ENCODE measurements at places on chromosomes 7 and 10.

GRCh38 chr7:7399707-7400106 is 136.0 kb downstream of the COL28A1 start:
- no peak for DNase-seq

GRCh38 chr7:124783271-124783670 is 17.7 kb upstream of the GPR37 start:
- peak; percentile 79 for DNase-seq

DNA sequence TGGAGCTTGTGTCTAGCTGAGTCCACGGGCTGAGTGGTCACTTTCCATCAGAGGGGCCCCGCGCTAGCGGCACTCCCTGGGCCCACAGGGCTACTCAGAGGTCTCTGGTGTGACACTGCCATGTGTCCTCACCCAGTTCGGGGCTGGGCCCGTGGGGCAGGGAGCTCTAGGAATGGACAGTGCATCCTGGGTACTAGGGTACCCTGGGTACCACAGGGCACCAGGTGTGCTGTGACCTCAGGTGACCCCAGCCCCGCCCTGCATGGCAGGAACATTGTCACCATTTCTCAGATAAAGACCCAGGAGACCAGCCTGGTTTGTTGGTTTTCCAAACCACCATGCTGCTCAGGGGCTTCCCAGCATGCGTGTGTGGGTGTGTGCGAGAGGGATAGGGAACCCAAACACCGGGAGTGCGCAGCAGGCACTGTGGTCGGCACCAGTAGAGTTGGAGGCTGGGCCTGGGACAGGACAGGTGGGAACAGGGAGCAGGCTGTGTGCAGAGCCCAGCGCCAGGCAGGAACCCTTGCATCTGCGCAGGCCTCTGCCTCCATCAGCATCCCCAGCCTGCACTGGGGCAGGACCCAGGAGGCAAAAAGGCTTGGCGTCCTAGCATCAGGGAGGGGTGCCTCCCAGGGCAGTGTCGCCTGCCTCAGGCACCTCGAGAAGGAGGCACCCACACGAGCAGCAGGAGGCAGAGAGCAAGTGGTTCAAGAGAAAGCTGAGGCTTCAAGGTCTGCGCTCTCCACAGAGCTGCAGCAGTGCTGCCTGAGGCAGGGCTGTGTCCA is 19.4 kb upstream of the CSGALNACT2 start:
- no peak for DNase-seq

GRCh38 chr7:55561690-55562089 is 10.6 kb downstream of the VOPP1 start:
- no peak for DNase-seq

DNA sequence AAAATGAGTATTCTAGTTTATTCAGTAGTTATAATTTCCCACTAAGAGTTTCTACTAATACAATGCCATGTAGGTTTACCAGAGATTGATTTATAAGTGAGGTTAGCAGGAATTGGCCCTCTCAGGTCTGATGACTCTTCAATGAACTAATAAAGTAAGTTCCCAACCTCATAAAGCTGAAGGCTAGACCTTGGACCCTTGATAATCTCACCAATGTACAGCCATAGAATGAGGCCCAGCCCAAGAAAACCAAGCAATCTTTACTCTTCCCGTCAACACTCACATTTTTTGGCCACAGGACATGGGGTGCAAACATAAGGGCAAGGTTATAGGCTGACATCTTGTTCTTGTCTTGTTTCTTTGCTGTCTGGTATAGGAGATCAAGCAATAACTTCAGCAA is 33.3 kb downstream of the ARHGAP19 start:
- no peak for DNase-seq

DNA sequence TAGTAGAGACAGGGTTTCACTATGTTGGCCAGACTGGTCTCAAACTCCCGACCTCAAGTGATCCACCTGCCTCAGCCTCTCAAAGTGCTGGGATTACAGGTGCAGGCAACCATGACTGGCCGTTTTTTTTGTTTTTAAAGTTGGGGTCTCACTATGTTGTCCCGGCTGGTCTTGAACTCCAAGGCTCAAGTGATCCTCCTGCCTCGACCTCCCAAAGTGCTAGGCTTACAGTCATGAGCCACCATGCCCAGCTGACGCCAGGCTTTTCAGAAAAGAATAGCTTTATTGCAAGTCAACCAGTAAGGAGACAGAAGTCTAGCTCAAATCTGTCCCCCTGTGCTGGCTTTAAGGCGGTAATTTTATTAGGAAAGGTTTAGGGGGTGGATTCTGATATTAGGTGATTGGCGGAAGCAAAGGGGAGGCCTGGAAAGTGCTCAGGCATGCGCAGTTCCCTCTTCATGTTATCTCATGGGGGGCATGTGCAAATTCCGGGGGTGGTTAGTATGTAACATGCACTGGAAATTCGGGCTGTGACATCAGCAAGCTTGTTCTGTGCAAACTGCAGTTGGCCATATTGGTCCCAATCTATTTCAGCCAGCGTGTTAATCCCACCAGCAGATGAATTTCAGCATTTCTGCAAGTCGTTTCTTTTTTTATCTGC is 42.7 kb downstream of the LIMK1 start:
- no peak for DNase-seq

DNA sequence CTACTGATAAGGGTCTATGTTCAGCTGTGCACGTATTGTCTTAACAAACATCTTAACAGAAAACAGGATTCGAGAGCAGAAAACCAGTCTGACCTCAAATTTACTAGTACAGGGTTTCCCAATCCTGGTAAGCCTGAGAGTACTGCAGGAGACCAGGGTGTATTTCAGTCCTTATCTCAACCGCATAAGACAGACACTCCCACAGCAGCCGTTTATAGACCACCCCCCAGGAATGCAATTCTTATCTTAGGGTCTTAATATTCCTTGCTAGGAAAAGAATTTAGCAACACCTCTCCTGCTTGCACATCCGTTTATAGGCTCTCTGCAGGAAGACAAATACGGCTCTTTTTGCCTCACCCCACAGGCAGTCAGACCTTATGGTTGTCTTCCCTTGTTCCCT is 277.3 kb downstream of the SDK1 start:
- DNase-seq, result no peak

DNA sequence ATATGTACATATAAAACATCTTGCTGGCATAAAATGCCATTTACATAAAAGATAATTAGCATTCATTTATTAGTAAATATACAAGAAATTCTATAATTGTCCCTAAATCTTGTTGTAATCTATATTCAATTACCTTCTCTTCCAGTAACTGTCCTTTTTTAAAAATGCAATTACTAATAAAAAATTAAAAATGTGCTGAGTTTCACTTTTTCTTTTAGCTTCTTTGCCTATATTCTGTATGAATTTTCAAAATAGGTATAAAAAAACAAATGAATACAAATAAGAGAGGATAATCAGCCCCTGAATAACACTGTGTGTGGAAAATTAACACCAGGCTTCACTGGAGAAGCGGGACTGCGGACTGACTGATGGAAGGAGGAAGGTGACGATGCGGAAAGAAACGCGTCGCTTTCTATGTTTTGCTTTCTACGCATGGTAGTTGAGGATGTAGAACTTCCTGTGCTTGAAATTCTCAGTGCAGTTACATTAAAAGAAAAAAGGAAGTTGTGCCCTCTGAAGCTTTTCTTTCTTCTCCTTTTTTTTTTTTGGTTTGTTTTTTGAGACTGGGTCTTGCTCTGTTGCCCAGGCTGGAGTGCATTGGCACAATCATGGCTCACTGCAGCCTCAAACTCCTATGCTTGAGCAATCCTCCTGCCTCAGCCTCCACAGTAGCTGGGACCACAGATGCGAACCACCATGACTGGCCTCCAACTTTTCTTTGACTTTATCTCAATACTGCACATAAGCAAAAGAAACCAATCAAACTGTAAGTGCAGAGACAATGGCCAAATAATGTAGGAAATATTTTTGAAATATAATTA is 7.4 kb upstream of the ZMYND11 start:
- no peak for DNase-seq

DNA sequence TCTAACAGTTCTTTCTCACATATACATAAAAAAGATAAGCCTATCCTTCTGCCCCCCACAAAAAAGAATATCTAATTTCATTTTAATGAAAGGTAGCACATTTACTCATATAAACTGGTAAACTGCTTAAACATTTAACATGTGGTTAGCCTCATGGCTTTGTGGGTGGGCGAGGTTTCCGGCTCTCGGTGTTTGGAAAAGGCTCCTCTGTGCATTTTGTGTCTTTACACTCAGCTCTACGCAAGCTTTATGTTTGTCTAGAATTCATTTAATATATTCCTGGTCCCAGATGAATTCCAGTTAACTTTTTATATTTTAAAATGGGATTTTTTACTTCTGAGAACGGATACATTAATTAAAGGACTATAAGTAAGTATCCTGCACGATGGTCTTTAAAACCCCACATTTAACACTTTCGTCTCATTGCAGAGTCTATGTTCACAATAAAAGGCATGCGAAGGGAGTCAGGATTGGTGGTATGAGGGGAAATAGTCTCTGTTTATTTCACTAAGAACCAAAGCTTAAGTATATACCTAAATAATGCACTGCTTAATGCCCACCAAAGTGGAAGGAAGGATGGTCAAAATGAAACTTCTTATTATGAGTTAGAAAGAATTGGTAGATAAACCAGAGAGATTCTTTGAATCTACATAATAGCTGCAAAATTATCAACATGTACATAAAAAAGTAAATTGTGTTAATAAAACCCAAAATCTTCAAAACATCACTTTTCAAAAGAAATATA is 197.2 kb downstream of the CRPPA start:
- no peak for DNase-seq

- no peak for DNase-seq
These were observed 15.1 kb upstream of the CROT start for GRCh38 chr7:87330316-87330715.

DNA sequence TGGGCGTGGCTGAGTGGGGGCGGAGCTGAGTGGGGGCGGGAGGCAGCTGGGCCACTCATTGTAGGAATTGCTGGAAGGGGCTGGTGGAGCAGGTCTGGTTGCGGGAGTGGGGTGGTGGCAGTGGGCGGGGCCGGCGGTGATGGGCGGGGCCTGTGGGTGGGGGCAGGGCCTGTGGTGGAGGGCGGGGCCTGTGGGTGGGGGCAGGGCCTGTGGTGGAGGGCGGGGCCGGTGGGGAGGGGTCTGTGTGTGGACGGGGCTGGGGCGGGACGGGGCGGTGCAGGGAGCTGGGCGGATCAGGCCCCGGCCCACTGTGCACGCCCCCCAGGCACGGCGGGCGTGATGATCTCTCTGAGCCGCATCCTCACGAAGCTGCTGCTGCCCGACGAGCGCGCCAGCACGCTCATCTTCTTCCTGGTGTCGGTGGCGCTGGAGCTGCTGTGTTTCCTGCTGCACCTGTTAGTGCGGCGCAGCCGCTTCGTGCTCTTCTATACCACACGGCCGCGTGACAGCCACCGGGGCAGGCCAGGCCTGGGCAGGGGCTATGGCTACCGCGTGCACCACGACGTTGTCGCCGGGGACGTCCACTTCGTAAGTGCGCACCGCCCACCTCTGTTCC is 14.0 kb downstream of the SLC29A4 start:
- DNase-seq, result no peak

- no peak for DNase-seq
These were observed 565.4 kb downstream of the NXPH1 start for GRCh38 chr7:8998762-8999161.

- DNase-seq, result no peak
These were observed 9.2 kb downstream of the DNA2 start for GRCh38 chr10:68462536-68462935.

DNA sequence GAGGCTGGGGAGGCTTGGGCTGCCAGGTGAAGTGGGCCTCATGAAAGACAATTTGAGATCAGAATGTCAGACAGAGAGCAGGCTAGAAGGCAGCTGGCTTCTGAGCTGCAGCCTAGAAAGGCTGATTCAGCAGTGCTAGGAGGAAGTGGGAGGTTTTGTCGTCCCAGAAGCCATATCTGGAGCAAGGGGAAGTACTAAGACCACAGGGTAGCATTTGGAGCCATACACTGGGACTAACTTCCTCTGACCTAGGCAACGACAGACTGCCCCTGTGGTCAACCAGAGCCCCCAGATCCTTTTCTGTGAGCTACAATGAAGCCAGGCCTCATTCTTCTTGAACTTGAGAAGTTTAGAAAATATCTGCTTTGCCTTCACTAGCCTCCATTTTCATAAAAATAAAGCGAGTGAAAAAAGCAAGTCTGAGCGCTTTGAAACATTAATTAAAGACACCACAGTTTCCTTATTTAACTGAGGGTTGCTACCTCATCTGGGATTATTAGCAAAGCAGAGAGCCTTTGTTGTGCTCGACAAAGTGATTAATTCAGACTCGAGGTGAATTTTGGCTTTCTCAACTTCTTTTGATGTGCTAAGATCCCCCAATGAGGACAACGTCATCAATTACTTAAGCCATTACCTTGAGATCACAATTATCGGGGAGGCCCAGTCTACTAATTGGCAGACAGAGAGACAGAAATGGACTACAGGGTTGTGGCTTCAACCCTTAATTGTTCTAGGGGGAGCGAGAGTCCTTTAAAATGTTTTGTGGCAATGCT is 26.6 kb downstream of the TBXAS1 start:
- DNase-seq, result no peak

GRCh38 chr7:118061386-118061785 is 122.6 kb upstream of the LSM8 start:
- DNase-seq, result no peak

- DNase-seq, result no peak
These were observed 178.8 kb upstream of the BMPER start for GRCh38 chr7:33726582-33726981.

GRCh38 chr7:2269991-2270460 is 28.0 kb downstream of the NUDT1 start:
- DNase-seq, result no peak

DNA sequence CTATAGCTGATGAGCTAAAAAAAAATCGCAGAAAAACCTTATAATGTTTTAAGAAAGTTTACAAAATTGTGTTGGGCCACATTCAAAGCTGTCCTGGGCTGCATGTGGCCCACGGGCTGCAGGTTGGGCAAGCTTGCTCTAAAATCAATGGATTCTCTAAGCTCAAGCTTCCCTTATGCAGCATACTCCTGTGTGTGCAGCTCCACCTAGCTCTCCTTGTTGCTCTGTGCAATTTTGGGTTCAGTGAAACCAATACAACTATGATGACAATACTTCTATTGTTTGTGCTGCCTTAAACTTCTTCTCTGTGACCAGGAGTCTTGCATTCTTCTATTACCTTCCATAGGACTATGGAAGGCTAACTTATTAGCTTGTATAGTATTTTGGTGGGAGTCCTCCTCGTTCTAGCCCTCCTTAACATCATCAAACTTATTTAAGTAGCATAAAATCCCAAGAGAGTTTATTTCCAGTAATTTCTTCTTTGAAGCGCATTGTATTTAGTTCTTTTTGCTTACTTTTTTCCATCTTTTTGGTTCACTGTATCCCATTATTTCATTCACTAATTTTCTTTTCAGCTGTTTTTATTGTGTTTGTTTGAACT is 170.9 kb upstream of the SMIM30 start:
- DNase-seq, result peak; percentile 67

- DNase-seq, result no peak
These were observed 74.0 kb upstream of the TRIL start for GRCh38 chr7:29032146-29032545.

Data from HT1080 (cell line).